ENCODE measurements at places on chromosomes 6 and 20. TPM values are rescaled to one million over a fixed set of nuclear protein-coding genes. Genes with fewer than 3 reads are reported as not detected.

GRCh38 chr6:106702451-106703110 is 73.2 kb downstream of the QRSL1 start:
- H3K4me1 ChIP-seq: peaks cover 5% of the 10 kb centered on the region
- peaks cover 11% of the 10 kb centered on the region for H3K27me3 ChIP-seq
- H3K4me3 ChIP-seq: no peak overlapping the region
- no peak overlapping the region for H3K27ac ChIP-seq

- H3K27ac ChIP-seq: no peak overlapping the region
- DNase-seq: no peak
- no peaks in the 10 kb centered on the region for H3K27me3 ChIP-seq
These were observed 232.5 kb downstream of the LAMA2 start for GRCh38 chr6:129115471-129115870.

The PDE7B gene
- 0.03 TPM for total RNA-seq

- DNase-seq: no peak
- no peaks in the 10 kb centered on the region for H3K27me3 ChIP-seq
- H3K4me3 ChIP-seq: no peak overlapping the region
- H3K4me1 ChIP-seq: no peaks in the 10 kb centered on the region
- H3K36me3 ChIP-seq: no peaks in the 10 kb centered on the region
These were observed 285.4 kb downstream of the THBS2 start for GRCh38 chr6:168968228-168968627.

- DNase-seq: no peak
- no peak overlapping the region for H3K4me3 ChIP-seq
- no peak overlapping the region for H3K27ac ChIP-seq
These were observed 8.1 kb downstream of the NEDD9 start for GRCh38 chr6:11224252-11224965.

GRCh38 chr6:82607998-82608725 is 244.5 kb downstream of the TPBG start:
- no peaks in the 10 kb centered on the region for H3K4me1 ChIP-seq
- no peak for DNase-seq
- H3K36me3 ChIP-seq: no peaks in the 10 kb centered on the region
- H3K27ac ChIP-seq: no peak overlapping the region
- no peak overlapping the region for H3K4me3 ChIP-seq
- no peaks in the 10 kb centered on the region for H3K27me3 ChIP-seq
